DMS79 (cell line): ENCODE measurements at places on chromosomes 2 and 18.

- no peak for DNase-seq
These were observed 31.0 kb upstream of the RMDN2 start for GRCh38 chr2:37894047-37894446.

- DNase-seq: no peak
These were observed 857 bp upstream of the NEUROD1 start for GRCh38 chr2:181680937-181681811.

DNA sequence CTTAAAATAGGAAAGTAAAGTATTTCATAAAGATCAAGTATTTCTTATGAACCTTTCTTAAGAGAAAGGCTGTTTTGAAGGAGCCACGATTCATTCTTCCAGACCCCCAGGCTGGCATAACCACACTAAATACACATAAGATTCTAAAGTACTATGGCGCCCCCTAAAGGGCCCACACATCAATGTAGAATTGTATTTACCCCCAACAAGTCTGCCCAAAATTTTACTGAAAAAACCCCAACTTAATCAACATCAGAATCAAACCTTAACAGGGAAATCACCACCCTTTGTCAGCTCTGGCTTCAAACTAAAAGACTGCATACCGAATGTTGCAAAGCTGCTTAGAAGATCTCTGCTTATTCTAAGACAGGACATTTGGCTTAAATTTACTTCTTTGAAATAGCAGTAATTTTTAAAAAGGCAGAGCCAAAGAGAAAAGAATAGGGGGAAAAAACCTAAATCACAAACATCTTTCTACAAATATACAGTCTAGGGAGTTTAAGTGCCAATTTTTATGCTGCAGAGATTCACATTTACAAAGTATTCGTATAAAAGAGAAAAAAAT, 20.4 kb upstream of the BCL2 start:
- DNase-seq: no peak

DNA sequence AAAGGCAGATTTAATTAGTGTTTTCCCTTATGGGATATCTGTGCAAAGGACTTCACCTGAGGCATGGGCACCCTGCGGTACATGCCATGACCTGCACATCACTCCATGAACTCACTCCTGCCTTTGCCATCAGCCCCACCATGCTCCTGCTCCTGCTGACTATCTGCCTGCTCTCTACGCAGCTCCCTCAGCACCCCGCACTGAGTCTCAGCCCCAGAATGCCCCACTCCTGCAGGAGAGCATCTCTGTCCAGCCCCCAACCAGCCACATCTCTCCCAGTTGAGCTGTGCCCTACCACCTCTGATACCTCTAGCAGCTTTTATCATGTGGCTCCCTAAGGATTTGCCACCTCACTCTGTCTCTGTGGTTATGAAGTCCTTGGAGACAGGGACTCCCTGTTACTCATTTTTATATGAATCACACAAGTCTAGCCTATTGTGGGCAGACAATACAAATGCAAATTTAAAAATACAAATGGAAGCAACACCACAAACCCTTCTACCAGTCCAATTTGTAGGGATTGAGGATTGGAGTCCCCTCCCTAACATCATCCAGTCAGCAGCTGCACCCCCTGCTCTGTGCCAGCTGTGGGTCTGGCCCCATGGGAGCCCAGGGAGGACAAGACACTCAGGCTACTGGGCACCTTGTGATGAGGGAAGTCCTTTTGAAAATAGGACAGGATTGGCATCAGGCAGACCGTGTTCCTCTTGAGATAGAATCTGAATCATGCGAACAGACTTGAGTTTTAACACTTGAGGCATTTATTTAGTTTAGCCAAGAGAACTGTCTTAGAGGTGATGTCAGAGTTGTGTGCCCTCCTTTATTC, 689.6 kb upstream of the HS6ST1 start:
- no peak for DNase-seq

- DNase-seq: no peak
These were observed 63.5 kb downstream of the DCC start for GRCh38 chr18:52403291-52404021.

GRCh38 chr2:28523902-28524301, 28.0 kb downstream of the PLB1 start:
- no peak for DNase-seq

- DNase-seq: peak; percentile 34
These were observed 138.1 kb downstream of the INO80D start for GRCh38 chr2:205947621-205948495.
